Activated CD4-positive, alpha-beta T cell treated with anti-CD3 and anti-CD28 coated beads for 24 hours (primary cell): ENCODE measurements at places on chromosomes 5 and 9.

- peak; percentile 10 for DNase-seq
These were observed 58.1 kb downstream of the NNT start for GRCh38 chr5:43661102-43661501.

DNA sequence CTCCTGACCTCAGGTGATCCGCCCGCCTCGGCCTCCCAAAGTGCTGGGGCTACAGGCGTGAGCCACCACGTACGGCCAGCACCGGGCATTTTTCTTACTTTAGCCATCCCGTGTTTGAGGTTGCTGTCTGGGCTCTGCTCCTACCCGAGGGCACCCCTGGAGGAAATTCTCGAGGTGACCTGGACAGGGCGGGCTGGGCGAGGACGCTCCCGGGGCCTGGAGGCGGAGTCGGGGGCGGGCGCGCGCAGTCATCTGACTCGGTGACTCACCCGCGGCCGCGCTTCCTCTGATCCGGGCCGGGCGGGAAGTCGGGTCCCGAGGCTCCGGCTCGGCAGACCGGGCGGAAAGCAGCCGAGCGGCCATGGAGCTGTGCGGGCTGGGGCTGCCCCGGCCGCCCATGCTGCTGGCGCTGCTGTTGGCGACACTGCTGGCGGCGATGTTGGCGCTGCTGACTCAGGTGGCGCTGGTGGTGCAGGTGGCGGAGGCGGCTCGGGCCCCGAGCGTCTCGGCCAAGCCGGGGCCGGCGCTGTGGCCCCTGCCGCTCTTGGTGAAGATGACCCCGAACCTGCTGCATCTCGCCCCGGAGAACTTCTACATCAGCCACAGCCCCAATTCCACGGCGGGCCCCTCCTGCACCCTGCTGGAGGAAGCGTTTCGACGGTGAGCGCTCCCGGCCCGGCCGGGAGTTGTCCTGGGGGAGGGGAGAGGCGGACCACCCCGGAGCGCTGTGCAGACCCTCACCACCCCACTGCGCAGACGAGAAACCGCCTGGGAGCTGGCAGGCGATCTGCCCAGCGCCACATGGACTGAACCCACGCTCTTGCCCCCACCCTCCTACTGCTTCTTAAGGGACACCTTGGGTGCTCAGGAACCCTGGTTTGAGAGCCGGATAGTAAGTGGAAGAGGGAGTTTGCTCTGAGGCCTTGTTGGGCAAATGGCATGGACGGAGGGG lies at the start of gene HEXB:
Gene HEXB (plus strand): TSS at position 334 of the 952 bp plus-strand sequence. CDS start 28 bp downstream, at position 362.
- DNase-seq: peak; percentile 72

DNA sequence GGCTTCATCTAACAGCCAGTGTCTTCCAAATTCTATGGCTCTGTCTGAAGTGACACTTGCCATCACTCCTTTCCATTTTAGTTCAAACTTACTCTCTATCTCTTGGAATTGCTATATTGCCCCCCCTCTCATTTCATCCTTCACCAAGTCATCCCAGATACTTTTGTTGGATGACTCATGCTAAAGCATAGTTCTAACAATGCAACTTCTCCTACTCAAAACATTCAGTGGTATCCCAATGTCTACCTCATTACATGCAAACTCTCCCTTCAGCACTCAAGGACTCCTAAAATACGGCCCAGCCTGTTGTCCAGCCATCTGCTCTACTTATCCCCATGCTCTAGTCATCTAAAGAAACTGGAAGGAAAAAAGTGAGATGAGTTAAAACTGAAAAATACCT lies 171.6 kb downstream of the RASEF start:
- DNase-seq: no peak

DNA sequence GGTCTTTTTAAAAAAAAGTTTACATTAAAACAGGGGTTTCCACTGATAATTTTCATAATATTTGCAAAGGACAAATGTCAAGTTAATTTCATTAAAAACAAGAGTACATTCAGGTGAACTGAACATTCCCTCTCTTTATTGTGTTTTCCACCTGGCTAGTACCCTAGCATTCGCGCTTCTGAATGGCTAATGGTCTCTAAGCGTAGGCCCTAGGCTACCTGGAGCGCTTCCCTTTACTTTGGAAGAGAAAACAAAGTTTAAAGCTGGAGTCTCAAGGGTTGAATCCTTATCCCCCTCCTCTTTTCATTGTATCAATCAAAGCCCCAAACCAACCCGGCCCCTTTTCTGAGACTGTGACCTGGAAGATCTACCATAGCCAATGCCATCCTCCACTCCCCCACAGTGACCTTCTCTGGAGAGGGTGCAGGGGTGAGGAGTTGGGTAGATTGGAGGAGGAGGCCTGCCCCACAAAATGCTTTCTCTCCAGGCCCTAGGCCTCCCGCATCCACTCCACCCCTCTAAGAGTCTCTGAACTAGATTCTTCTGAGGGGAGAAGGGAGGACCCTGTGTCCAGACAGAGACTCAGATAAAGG lies 73.3 kb upstream of the TBCA start:
- DNase-seq: no peak

- no peak for DNase-seq
These were observed 58.1 kb downstream of the EBF1 start for GRCh38 chr5:159041444-159042198.

- DNase-seq: no peak
These were observed 12.4 kb downstream of the KCNV2 start for GRCh38 chr9:2729721-2730120.

DNA sequence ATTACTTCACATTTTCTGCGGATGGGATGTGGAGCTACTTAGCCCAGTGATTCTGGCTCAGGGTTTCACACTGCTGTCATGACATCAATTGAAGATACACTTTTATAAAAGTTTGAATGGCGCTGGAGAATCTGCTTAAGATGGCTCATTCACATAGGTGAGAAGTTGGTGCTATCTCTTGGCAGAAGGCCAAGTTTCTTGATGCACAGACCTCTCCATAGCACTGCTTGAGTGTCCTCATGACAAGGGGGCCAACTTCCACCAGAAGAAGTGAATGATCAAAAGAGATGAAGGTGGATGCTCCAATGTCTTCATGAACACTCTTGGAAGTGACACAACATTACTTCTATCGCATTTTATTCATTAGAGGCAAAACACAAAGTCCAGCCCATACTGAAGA lies 403.7 kb upstream of the CCNG1 start:
- DNase-seq: no peak

DNA sequence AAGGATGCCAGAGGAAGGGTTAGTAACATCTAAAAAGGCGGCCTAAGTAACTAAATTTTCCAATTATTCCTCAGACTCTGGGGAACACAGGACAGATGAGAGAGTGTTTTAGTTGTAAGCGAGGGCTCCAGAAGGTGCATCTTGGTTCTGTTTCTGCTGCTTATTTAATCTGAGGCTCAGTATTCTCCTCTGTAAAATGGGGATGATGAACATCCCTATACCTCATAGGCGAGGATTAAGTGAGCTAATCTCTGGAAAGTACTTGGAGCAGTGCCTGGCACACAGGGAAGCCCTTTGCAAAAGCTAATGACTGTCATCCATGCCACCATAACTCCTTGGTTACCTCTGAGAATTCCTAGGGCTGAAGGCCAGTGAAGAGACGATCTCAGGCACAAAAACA lies 59.0 kb downstream of the SHB start:
- no peak for DNase-seq

- DNase-seq: no peak
These were observed 27.8 kb upstream of the GDNF start for GRCh38 chr5:37867654-37868053.

DNA sequence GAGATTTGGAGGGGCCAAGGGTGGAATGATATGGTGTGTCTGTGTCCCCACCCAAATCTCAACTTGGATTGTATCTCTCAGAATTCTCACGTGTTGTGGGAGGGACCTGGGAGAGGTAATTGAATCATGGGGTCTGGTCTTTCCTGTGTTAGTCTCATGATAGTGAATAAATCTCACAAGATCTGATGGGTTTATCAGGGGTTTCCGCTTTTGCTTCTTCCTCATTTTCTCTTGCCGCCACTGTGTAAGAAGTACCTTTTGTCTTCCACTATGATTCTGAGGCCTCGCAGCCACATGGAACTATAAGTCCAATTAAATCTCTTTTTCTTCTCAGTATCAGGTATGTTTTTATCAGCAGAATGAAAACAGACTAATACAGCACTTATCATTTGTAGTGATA lies 29.5 kb upstream of the SPIN1 start:
- DNase-seq: no peak

DNA sequence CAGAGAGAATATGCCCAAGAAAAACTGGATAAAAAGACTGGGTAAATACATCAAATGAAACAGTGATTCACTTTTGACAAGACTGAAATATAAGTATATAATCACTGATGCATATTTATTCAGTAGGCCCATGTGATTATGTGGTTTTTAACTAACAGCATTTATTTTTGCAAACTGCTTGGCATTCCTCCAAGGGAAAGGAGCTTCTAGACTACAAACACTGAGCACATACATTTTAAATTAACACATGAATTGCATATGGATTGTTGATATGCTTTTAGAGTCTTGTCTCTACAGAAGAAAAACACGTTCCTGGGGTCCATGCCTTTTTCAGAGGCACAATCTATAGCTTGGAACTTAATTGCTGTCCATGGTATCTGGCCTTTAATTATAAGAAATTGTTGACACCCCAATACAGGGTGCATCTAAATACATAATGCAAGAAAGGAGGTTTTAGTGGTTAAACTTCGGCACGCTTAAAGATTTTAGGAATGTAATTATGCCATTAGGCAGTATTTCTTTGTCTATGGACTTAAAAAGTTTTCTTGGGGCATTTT lies 6.9 kb upstream of the MEIKIN start:
- no peak for DNase-seq

DNA sequence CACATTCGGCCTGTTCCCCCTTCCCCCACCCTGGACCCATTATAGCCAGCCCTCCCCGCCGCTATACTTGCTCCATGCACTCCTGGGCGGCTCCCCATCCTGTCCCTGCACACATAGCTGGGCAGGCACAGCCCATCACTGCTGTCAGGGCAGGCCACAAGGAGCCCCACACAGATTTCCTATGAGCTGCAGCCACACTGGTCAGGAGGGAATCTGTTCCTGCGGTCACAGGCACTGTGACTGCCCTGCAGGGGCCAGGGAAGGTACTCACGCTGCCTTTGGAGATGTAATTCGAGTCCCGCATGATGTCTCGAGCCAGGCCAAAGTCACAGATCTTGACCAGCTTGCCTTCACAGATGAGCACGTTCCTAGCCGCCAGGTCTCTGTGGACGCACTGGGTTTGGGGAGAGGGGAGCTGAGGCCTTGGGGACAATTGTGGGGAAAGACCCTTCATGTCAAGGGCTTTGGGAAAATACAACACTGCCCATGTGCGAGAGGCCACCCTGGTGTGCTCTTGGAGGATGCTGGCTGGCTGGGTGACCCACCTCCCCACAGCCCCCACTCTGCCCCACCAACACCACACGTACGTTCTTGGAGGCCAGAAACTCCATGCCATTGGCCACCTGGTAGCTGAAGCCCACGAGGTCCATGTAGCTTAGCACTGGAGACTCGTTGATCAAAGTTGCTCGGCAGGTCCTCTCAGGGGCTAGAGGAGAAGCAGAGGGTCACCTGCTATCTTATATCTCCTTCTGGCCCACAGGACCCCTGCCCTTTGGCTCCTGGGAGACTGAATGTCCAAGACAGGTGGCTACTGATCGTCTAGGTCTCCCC lies 34.5 kb upstream of the CSF1R start:
- no peak for DNase-seq

GRCh38 chr5:43110606-43111170 lies 10.0 kb upstream of the ZNF131 start:
- DNase-seq: no peak

DNA sequence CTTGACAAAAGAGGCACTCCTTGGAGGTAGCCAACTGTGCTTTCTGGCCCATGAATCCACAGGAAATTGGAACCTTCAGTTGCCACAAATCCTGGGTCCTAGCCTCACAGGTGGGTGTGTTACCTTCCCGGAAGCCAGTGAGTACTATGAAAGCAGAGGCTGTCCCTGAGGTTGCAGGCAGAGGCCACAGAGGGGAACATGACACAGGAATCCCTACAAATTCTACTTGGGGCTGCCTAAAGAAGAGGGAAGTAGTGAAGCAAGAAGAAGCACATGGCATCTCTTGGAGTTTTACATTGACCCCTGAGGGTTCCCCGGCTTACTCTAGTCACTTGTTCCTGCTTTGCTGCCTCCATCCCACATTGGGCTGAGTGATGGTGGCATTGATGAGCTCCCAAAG lies 2.6 kb downstream of the SLC22A5 start:
- no peak for DNase-seq

DNA sequence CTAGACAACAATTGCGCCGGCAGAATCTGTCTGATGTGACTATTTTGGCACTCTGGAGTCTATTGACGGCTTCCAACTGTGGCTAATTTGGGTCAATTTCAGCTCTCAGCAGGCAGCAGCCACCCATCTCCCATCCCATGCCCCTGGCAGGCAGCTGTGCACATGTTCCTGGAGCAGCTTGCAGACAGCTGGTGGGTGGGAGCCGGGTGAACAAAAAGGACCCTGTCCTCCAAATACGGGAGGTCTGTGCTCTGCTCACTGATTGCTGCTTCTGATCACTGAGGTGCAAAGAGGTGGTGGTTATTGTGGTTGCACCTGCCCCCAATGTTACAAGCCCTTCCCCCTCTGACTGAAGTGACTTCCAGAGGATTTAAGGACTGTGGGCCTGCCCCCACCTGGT lies 45.0 kb upstream of the N4BP3 start:
- no peak for DNase-seq

DNA sequence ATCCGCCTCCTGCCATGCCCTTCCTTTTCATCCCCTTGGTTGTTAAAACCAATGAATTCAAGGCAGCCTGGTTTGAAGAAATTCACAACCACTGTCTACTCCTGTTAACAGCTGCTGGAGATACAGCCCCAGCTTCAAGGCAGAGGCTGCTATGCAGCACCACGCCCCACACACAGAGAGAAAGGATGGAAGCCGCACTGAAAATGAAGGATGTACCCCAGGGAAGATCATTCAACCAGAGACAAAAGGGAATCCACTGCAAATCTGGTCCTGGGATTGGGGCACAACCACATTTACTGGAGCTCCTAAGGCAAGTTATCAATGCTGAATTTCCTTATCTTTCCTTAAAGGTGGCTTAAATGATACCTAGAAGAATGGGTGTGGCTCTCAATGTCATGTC lies 58.7 kb downstream of the DPYSL3 start:
- no peak for DNase-seq

DNA sequence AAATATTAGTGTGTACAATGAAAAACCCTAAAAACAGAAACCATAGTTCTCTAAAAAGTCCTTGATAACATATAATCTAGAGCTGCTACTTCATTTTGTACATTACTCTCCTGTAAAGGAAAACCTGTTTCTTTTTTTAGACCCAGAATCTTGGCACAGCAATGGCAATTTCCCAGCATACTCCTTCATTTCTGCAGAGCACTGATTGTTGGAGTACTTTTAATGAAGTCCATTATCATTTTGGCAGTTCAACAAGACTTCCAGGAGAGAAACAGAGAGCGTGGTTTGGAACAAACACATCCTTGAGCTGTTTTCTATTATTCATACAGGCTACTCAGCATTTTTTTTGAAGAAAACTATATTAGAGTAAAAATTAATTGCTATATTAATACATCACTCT lies 22.7 kb upstream of the MROH2B start:
- no peak for DNase-seq

DNA sequence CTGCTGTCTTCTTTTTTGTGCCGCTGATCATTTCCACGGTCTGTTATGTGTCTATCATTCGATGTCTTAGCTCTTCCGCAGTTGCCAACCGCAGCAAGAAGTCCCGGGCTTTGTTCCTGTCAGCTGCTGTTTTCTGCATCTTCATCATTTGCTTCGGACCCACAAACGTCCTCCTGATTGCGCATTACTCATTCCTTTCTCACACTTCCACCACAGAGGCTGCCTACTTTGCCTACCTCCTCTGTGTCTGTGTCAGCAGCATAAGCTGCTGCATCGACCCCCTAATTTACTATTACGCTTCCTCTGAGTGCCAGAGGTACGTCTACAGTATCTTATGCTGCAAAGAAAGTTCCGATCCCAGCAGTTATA lies 17.1 kb downstream of the F2R start:
- DNase-seq: no peak
